ENCODE measurements at places on chromosomes 16 and 17. TPM values are rescaled to one million over a fixed set of nuclear protein-coding genes. Genes with fewer than 3 reads are reported as not detected.

GRCh38 chr16:88195911-88196465, 186.8 kb upstream of the ZNF469 start:
- no peaks in the 10 kb centered on the region for H3K27me3 ChIP-seq
- no peak for DNase-seq
- peaks cover 8% of the 10 kb centered on the region for H3K4me1 ChIP-seq
- no peaks in the 10 kb centered on the region for H3K36me3 ChIP-seq

GRCh38 chr16:59405802-59406201, 671.7 kb upstream of the GOT2 start:
- no peak overlapping the region for H3K27ac ChIP-seq
- H3K27me3 ChIP-seq: no peaks in the 10 kb centered on the region
- H3K4me3 ChIP-seq: no peak overlapping the region
- no peaks in the 10 kb centered on the region for H3K4me1 ChIP-seq
- no peaks in the 10 kb centered on the region for H3K36me3 ChIP-seq

- no peaks in the 10 kb centered on the region for H3K4me1 ChIP-seq
- no peak for DNase-seq
- H3K27me3 ChIP-seq: no peaks in the 10 kb centered on the region
- H3K27ac ChIP-seq: no peak overlapping the region
Measured at GRCh38 chr17:19933221-19933620, 44.4 kb downstream of the AKAP10 start.

DNA sequence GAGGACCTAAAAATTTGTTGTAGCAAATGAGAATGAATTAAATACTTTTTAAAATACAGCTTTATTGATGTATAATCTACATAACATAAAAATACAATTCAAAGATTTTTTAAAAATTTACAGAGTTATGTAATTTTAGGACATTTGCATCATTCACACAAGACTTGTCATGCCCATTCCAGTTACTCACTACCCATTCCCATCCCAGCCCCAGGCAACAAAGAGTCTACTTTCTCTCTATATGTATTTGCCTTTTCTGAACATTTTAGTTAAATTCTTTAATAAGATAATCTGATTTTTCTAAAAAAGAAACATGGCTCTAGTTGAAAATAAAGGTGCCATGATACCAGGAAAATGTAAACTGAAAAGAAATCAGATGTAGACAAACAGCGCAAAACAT, 354.2 kb downstream of the PMP22 start:
- DNase-seq: no peak
- H3K4me1 ChIP-seq: no peaks in the 10 kb centered on the region
- no peaks in the 10 kb centered on the region for H3K36me3 ChIP-seq
- no peaks in the 10 kb centered on the region for H3K27me3 ChIP-seq
- no peak overlapping the region for H3K4me3 ChIP-seq

Gene HNF1B
- total RNA-seq: 0.60 TPM

Gene CCL8
- 0.32 TPM for total RNA-seq

Gene CACNG4
- 0.17 TPM for total RNA-seq

Gene OR1A1
- not detected for total RNA-seq
